ENCODE measurements at places on chromosomes 5 and 9.

GRCh38 chr9:38176251-38176650 is 107.2 kb upstream of the SHB start:
- DNase-seq, result no peak

DNA sequence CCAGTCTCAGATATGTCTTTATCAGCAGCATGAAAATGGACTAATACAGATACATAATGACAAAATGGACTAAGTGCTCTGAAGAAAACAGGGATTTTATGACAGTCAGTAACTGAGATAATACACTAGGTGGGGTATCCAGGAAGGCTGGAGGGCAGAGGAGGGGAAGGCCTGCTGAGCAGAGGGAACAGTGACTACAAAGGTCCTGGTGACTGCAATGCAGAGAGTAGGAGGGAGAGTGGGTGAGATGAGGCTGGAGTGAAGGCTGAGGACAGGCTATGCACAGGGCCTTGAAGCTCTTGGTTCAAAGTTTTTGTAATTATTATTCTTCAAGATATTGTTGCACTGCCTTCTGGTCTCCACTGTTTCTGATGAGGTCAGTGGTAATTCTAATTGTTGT is 4.9 kb downstream of the ACOT12 start:
- DNase-seq, result no peak

GRCh38 chr9:126474786-126475485 is 138.8 kb upstream of the LMX1B start:
- no peak for DNase-seq

GRCh38 chr5:139182528-139183296 is 15.5 kb downstream of the SIL1 start:
- DNase-seq, result no peak

DNA sequence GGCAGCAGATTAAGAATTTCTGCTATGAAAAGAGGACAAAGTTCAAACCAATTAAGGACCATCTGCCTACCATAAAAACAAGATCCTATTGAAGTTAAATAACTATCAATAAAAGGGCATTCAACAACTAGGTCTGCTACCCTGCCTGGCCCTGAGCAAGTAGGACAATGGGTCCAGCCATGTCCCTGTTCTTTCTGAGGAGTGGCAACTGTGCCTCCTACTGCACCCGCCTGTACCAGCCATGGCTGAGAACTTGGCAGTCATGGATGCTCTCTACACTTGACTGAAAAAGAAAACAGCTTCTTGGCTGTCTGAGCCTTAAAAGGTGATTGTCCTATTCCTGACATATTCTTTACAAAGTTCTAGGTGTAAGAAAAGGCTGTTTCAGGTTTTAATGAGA is 652.4 kb downstream of the PDE4D start:
- no peak for DNase-seq

- DNase-seq, result no peak
Observed at GRCh38 chr9:108478431-108479332, 377.1 kb downstream of the ACTL7B start.

GRCh38 chr9:8140557-8140956 is 341.0 kb upstream of the DMAC1 start:
- no peak for DNase-seq

GRCh38 chr9:16032799-16033198 is 480.0 kb downstream of the CCDC171 start:
- no peak for DNase-seq

GRCh38 chr5:73118391-73118973 is 1.9 kb upstream of the TMEM171 start:
- DNase-seq, result no peak

DNA sequence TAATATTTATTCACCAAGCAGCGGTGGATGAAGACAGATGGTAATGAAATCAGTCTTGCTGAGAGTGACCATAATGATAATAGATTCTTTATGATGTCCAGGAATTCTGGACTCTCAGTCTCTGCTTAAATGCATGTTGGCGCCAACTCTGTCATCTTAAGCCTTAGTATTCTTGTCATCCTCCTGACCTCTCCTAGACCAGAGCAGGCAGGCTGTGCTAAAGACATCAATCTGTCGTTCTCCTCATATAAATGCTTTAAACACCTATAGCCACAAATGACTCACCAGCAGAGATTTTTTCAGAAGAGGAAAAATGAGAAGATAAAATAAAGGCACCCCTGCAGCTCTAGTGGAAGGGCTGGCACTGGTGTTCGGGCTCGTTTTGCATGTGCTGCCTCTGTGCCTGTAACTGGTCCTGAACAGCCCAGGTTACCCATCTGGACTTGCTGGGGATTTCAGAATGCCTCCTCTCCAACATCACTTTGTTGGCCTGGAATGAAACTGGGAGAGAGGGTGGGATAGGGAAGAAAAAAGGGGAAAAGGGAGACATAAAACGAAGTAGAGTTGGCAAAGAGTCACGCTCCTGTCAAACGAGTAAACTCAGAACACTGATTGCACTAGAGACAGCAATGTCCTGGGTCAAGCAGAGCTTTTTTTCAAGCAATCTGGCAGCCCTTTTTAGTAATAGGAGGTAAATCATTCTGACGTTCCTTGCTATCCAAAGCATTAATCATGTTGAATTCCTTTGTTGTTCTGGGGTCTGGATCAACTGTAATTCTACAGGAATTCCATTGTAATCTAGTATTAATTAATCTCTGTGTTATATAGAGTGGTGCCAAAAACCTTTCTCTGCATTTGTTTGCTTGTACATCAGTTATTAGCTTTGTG is 195.5 kb upstream of the CLINT1 start:
- no peak for DNase-seq

DNA sequence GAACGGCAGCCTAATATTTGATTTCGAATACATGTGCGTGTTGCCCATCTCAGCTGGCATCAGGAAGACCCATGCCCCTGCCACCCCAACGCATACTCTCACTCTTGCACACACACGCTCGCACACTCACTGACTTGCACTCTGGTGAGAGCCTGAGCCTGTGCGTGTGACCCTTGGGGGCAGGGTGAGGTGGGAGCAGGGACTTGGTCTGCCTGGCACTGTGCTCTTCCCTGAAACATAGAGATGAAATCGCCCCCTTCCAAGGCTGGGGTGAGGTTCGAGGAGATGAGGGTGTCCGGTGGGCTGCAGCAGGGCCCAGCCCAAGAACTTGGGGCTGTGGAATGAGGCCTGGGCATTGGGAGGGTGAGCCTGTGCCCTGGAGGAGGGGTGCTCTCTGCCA is 1.2 kb downstream of the LCN9 start:
- DNase-seq, result no peak

DNA sequence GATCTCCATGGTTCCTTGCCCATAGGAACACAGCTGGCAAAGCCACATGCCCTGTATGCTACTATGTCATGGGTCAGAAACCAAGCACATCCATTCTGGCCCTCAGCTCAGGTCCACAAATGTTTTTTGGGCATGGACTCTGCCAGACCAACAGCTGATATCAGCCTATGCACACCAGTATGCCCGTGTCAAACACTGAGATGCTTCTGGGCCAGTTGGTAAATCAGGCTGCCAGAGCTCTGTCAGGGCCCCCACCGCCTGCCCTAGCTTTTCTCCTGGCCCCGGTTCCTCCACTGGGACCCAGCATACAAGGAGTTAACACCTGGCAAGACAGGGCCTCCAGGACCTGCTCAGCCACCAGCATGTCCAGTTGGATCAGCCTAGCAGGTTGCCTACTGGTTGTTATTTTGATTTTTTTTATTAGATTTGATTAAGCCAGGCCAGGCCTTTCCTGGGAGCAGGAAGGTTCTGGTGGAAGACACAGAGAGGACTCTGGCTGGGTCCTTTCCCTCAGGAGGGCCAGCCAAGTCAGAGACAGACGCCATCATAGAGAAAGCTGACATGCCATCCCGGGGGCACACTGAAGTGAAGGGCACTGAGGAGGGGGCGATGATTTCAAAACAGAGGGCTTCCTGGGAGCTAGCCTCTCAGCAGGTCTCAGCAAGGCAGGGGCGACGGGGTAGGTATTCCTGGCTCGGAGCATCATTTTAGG is 65.8 kb downstream of the TSTD2 start:
- no peak for DNase-seq
